ENCODE measurements at places on chromosomes 6 and 20.

- DNase-seq, result no peak
These were observed 37.4 kb upstream of the TBXT start for GRCh38 chr6:166204852-166205650.

- no peak for DNase-seq
These were observed 14.5 kb downstream of the FOXC1 start for GRCh38 chr6:1624058-1624850.

DNA sequence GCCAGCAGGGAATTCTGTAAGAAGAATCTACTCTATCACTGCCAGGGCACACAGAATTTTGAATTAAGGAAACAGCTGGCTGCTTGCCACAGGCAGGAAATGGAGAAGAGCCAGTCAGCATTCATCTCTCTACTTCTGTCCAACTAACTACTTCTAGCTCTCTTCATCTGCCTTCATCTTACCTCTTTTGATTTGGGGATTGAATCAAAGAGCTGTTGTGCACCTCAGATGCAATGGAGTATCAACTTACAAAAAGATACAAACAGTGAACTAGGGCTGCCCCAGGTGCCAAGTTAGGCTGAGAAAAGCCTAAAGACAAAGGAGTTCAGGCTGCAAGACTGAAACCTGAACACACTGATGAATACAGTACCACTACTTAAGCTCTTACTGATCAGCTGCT is 82.0 kb downstream of the PTPRK start:
- DNase-seq, result peak; percentile 4

DNA sequence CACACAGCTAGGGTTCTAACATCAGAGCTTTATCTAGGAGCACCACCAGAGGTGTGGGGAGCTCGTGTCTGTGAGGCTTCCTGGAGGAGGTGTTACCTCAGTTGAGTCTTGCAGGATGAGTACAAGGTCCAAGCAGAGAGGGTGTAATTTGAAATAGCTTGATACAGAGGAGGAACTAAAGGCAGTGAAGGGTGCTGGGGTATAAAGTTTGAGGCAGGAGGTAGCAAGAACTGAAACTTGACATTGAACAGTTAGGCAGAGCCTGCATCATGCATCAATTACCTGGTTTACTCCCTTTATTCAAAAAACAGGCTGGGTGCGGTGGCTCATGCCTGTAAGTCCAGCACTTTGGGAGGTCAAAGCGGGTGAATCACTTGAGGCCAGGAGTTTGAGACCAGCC is 241.2 kb downstream of the UST start:
- no peak for DNase-seq

DNA sequence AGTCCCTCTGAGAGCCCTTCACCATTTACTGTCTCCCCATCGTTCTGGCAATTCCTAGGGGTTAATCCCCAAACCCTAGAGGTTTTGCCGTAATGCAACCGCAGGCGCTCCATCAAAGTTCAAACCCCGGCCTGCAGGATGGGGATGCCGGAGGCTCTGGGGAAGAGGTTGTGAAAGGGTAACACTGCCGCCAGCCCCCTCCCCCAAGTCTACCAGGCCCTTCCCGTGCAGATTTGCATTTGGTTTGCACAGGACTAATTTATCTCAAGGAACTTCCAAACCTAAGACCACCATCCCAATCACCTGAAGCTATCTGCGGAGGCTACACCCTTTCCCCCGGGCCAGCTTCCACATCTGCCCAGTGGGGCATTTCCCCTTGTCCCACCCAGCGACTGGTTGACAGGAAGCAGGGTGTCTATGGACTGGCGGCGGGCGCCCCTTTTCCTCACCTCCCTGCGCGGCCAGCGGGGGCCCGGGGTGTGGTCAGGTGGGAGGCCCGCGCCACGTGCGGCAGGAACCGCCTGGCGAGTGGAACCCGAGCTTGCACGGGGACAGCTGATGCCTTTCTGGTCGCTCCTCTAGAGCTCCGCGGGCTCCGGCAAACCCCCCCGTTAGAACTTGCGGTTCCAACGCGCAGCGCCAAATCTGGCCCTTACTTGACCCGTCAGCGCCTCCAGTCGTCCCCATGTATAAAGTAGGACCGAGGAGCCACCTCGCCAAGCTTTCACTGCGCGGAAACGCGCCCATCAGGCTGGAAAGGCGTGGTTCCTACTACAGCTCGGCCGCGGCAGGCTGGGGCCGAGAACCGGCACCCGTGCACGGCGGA is 9.4 kb upstream of the SLC4A11 start:
- DNase-seq, result peak; percentile 70

DNA sequence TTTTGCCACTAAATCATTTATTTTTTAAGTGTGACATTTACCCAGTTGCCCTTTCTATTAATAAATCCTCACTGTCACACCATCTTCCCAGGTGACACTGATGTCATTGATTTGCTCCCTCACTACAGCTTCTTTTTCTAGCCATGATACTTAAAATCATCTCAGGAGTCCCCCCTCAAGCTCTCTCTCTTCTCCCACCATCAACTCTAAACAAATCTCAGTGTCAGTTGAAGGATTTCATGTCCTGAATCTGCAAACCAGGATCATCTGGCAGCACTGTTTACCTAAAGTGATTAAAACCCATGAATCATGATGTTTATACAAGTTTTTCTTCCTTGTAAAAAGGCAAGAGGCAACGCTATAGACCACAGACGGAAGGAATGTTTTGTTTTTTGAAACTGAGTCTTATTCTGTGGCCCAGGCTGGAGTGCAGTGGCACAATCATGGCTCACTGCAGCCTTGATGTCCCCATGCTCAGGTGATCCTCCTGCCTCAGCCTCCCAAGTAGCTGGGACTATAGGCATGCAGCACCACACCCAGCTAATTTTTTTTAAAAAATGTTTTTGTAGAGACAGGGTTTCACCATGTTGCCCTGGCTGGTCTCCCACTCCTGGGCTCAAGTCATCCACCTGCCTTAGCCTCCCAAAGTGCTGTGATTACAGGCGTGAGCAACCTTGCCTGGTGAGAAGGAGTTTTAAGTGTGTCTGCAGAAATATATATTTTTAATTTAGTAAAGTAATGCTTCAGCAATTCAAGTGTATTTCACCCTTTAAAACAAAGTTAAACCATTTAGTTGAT is 30.1 kb upstream of the SH3BGRL2 start:
- DNase-seq, result no peak

Measured in RPMI8226 (cell line).